ENCODE measurements at places on chromosomes 12 and 14.
A peak's percentile ranks its signal among the peaks of the same experiment; 100 is the strongest.

GRCh38 chr14:67461341-67461985 is 27.1 kb downstream of the TMEM229B start:
- DNase-seq: no peak

DNA sequence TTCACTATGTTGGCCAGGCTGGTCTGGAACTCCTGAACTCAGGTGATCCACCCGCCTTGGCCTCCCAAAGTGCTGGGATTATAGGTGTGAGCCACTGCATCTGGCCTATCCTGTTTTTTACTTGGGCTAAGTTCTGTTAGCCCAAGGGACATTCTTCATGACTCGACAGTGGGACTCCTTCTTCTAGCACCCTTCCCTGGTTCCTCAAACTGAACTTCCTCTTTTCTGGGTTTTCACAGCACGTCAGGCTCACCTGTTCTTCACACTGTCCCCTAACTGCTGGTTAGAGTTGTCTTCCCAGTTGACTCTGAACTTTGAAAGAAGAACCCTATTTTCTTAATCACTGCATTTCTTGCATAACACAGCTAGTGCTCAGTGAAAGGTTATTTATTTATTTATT is 22.5 kb downstream of the CABP1 start:
- peak; percentile 62 for DNase-seq

GRCh38 chr14:33561488-33562175 is 389.2 kb downstream of the EGLN3 start:
- DNase-seq: no peak

DNA sequence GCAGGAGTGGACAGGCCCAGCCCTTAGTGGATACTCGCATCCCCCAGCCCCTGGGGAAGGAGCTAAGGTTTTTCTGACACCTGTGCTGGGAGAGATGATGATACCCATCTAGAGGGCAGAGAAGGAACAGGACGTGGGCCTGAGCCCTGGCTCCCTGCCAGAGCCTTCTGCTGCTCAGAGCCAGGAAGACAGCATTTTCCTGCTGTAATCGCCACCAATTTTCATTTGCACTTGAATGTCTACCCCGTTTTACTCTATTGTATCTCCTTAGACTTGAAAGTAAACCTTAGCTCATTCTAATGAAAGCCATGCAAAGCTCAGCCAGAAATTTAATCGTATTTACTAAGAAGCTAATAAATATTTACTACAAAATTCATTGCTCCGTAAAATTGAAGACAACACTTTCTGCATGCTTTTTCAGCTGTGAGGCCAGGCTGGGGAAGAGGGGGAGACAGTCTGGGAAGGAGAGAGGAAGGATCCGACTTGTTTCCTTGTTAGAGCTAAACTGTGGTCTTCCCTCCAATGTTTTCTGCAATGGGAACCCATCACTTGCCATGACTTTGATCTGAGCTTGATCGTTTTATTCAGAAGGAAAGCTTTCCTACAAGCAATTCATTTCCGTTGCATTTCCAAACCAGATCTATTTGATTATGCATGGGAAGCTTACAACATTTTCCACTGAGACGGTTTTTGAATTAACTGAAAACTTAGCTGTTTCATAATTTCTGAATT is 17.6 kb upstream of the TRAF3 start:
- no peak for DNase-seq

GRCh38 chr14:86787717-86788116 is 1205.3 kb downstream of the GALC start:
- no peak for DNase-seq

GRCh38 chr12:132159555-132160003 is 15.3 kb downstream of the NOC4L start:
- no peak for DNase-seq

DNA sequence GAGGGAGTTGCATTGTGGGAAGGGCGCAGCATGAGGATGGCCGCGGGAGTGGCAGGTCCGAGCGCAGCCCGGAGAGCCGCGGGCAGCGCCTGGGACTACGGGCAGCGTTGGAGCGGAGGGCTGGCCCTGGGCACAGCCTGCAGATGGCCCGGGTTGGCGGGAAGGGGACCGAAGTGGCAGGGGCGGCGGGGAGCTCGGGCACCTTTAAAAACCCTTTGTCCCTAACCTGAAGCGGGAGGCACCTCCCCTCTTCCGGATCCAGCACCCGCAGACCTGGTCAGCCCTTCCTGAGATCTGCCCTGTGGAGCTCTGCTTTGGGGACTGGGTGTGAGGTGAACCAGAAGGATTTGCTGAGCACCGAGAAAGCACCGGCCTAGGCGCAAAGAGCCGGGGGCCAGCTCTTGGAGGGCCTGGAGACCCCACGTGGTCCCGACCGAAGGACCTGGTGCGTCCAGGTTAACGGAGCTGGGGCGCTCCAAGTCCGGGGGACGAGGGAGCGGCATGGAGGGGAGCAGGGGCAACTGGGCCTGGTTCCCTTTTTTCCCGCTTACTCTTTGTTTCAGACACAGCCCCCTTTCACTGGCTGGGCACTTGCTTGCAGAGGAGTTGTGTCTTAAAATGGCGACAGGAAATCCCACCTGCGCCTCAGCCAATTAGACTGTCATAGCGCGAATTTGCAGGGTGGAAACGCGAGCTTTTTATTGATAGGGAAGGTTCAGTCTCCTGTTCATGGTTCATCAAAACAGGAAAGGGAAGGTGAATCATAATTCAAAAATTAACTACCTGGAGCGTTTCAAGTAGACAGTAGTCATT is 792 bp upstream of the SLC38A1 start:
- DNase-seq: peak; percentile 28

Data from GM18507 (cell line).